ENCODE measurements at places on chromosomes 2 and 18.

- ATAC-seq: no peak
Observed at GRCh38 chr2:16240402-16240801, 300.1 kb downstream of the MYCN start.

- ATAC-seq: no peak
Observed at GRCh38 chr2:127762846-127763245, 48.1 kb downstream of the WDR33 start.

DNA sequence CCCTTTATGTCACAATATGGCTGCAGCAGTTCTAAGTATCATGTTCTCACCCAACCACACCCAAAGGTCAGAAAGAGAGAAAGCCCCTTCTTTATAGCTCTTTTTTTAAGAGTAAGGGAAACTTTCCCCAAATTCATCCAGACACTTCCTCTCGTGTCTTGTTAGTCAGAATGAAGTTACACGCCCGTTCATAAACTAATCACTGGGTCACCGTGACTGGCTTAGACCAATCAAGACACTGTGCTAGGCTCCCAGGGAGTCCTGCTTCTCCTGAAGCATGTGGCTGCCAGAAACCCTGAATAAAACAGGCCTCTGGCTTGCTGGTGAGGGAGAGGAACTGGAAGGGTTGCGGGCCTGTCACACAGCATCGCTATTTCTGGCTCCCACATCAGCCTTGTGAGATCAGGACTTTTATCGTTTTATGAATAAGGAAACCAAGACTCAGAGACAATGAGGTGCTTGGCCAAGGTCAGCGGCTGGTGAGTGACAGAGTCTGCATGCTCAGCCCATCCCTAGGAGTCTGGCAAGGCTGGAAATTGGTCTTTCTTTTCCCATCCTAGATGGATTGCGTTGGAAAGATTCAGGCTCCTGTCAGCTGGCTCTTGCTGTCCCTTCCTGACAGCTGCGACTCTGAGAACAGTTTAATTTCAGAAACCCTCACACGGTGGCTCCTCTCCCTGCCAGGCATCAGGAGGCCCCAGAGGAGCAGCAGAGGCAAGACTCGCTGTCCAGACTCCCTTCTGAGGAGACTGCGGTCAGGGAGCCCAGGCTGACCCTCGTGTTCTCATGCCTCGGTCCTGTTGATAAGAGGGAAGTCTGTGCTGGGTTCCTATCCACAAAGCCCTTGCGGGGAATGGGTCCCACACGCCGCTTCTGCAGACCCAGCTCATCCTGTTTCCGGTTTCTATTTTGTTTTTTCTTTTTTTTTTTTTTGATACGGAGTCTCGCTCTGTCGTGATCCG lies 104.5 kb upstream of the TAF1B start:
- peak; percentile 64 for ATAC-seq

GRCh38 chr2:217220228-217221013 lies 360.6 kb upstream of the TNP1 start:
- ATAC-seq: no peak

GRCh38 chr18:12306752-12307700 lies 1.0 kb upstream of the TUBB6 start:
- no peak for ATAC-seq

DNA sequence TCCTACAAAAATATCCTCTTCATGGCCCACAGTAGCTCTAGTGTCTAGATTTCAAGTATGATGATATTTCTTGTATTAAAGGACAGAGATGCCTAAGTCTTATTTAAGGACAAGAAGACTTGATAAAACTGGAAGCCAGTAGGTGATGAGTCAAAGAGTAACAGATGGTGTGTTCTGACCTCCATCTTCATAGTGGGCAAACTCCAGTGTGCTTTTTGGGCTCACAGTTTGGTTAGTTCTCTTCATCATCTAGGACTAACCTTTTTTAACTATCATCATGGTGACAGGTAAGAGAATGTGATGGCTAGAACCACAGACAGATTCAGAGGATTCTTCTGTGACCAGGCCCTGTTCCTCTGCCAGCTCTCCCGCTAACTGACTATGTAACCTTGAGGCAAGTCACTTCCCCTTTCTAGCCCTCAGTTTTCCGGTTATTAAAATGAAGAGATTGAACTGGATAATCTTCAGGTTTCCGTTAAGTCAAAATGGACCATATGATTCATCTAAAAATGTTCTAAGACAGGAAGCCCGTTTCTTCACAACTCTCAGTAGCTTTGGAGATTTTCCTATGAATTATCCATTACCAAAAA lies 140.3 kb upstream of the RASGRP3 start:
- no peak for ATAC-seq

Data from esophagus mucosa (tissue), 1 donor.